ENCODE measurements at places on chromosomes 7 and 10.

DNA sequence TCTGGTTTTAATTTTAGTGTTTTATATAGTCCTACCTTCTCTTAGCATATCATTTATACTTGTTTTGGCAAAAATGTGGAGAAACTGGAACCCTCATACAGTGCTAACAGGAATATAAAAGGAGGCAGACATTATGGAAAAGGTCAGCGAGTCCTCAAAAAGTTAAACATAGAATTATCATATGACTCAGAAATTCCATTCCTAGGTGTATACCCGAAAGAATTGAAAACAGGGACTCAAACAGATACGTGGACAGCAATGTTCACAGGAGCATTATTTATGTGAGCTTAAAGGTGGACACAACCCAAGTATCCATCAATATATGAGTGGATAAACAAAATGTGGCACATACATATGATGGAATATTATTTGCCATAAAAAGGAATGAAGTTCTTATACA lies 51.5 kb downstream of the VAX1 start:
- no peak for DNase-seq

GRCh38 chr10:72802763-72803505 lies 90.6 kb upstream of the OIT3 start:
- no peak for DNase-seq

DNA sequence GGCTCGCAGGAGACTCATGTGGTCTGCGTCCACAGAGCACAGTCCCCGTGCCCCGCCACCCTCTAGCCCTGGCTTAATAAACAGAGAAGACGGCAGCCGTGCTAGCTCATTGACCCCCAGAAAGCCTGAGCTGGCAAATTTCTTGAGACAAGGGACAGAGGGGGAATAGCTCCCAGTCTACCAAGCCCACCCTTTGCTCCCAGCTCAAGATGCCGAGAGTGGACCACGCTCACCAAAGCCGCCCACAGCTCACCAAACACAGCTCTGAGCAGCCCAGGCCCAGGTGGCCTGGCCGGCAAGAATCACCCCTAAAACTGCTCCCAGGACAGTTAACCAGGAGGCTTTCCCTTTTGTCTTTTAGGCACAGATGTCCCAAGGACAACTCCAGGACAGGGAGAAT lies 5.4 kb downstream of the PDGFA start:
- DNase-seq = no peak

- DNase-seq = no peak
Measured at GRCh38 chr7:26101361-26102151, 50.4 kb upstream of the NFE2L3 start.
